Activated CD4-positive, alpha-beta T cell treated with anti-CD3 and anti-CD28 coated beads, Interleukin-2, amount 50 U/mL, for 16 hours (primary cell): ENCODE measurements at places on chromosomes 16 and 17.

DNA sequence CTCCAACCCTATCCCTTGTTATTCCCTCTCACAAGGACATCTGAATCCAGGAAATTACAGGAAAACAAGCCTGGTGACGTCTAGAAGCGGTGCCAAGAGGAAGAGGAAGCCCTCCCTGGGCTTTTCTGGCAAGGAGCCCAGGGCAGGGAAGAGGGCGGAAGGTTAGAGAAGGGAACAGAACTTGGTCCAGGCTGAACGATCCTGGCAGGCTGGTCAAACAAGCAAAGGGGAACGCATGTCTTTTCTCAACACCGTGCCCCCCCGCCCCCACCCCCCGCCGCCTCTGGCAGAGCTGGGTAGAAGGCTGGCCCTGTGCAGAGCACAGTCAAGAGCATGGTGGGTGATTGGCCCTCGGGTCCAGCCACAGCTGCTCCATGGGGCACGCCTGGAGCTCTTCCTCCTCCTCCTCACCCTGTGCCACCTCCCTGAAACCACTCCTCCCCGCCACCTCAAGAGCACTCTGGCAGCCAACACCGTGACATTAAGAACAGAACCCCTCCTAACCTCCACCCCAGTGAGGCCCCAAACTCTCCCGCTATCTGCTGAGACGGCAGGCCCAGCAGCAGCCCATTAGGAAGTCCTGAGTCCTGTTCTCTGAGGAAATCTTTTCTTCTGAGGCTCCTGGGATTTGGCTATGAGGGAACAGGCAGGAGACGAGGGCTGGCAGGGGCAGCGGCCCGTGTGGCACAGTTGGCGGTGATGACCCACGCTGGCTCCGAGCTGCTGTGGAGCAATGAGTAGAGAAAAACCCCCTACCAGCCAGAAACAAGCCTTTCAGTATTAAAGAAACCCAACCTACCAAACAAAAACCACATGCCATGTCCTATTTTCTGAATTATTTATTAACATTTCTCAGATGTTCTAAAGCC is 7.3 kb downstream of the C16orf86 start:
- no peak for DNase-seq

GRCh38 chr16:78647019-78647418 is 547.6 kb downstream of the WWOX start:
- no peak for DNase-seq

GRCh38 chr17:58403311-58403710 is 14.0 kb downstream of the RNF43 start:
- no peak for DNase-seq

DNA sequence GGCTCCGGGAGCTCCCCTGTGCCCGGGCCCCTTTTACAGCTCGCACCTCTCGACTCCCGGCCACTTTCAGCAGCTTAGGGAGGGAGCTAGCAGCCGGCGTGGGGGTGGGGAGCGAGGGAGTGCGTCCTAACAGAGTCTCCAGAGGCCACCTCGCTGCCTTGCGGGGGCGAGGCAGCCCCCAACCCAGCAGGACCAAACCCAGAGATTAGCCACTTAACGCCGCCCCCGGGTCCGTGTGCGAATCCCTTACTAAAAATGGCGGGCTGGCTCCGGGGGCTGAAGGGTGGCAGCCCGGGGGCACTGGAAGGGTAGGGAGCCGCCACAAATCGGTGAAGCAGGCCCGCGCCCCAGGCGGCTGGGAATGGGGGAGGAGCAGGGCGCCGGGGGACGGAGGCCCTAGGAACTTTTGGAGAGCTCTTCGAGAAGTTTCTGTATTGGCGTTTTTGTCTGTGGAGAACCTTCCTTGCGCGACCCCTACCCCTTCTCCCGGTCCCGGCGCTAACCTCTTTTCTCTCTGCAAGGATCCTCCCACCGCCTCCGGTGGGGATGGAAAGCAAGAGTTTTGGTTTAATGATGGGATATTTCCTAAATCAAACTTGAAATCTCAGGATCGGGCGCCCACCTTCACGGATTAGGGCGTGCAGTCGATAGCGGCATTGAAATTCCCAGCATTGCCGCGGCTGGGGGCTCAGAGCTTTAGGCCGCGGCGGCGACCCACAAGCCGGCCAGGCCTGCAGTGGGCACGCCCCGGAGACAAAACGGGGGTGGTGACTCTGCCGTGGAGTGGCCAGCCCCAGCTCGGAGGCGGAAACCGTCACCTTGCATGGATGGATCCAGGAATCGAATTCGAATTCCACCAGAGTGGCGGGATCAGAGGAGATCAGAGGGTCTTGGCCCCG is 793 bp upstream of the IRX3 start:
- DNase-seq: no peak

- no peak for DNase-seq
Measured at GRCh38 chr16:51166541-51166940, 15.5 kb upstream of the SALL1 start.

DNA sequence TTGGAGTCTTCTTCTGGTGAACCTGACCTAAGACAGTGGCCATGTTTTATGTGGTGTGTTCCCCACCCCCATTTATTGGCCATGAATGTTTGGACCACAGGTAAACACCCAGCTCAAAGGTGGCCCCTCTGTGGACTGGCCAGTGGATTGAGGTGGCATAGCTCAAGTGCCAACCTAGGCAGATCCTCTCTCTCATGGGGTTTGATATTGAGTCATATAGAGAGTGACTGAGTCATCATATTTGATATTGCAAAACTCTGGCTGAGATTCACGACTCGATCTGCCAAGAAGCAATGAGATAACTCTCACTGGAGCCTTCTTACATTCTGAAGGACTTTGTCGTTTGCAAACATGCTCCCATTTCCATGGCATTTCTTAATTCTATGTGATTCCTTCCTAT is 10.5 kb upstream of the TEKT3 start:
- peak; percentile 18 for DNase-seq

- no peak for DNase-seq
Measured at GRCh38 chr16:56911771-56912571, 20.0 kb upstream of the HERPUD1 start.

DNA sequence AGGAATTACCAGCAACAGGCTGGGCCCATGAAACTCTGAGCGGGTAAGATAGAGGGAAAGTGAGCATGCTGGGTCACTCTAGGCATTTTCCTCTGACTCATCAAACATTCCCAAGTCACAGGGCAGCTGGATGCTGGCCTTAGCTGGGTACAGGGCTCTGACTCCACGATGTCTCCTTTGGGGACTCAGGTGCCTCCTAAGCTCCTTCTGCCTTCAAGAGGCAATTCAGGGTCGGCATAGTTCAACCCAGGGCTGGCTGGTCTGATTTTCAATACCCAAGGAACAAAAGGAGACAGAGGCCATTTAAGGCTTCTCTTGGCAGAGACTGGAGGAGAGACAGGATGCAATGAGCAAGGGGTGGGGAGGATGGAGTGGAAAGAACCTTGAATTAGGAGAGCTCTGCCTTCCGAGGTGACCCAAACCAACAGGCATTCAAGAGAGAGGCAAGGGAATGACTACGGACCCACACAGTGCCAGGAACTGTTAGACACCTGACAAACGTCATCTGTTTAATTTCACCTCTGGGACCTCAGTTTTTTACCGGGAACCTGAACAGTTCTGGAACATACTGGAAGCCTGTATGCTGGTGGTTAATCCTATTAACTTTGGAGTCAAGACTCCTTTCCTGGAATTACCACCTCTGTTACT is 910 bp downstream of the WBP2 start:
- no peak for DNase-seq

DNA sequence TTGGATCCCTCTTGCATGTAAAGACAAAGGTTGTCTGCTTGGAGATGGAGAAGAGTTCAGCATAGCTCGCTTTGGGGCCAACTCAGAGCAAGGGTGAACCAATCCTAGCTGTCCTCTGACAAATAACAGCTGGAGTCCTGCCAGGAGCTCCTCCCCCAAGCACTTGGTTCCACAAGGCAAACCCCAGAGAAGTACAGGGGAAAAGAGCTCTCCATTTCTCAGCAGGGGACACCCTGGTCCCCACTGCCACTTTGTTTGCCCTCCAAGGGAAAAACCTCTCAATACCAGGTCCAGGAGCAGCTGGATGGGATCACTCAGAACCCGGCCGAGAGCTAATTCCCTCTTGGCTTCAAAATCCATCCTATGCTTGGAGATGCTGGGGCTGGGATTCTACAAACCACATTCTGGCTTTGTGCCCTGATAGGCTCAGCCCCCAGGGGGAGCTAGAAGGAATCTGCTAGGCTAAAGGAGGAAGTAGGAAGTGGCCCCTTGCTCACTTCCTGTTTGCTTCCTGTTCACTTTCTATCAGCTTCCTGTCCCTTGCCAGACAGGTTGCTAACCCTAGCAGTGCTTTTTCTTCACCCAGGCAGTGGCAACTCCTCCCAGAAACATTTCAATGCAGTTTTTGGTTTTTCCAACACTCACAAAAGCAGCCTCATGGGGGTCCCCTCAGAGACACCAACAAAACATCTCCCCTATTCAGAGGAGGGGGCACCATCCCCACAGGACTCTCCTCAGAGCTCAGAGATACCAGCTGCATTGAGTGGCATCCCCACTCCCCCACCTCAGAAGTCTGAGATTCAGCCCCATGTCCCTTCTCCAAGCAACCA is 30.7 kb downstream of the CDRT4 start:
- DNase-seq: peak; percentile 52

DNA sequence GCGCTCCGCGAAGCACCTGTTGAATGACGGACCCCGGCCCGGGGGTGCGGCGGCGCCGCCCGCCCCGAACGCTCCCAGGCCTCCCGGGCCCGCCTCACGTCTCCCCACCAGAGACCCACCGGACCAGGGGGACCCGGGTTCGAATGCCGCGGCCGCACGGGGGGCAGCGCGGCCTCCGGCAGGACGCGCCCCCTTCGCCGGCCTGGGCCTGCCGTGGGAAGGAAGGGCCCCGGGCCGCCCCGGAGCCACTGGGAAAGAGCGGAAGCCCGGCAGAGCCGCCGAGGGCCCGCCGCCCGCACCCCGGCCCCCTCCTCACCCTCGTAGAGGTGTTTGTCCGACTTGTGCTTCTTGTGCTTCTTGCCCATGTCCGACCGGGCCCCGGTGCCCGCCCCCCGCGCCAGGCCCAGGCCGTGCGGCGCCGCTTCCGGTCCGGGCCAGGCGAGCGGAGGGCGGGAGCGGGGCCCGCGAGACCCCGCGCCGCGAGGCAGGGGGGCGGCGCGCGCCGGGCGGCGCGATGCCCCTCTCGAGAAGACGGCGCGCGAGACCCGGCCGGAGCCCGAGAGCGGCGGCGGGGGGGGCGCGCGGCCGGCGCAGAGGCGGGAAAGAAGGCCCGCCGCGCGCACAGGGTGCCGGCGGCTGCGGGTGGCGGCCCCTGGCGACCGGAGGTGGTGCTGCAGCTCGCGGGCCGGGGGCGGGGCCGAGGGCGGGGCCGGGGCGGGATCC is at the start of gene BRD7:
Gene BRD7, minus strand, starts transcription at position 579 of the 723 bp plus-strand sequence. Its CDS starts 214 bp downstream, at position 365.
- DNase-seq: peak; percentile 63

DNA sequence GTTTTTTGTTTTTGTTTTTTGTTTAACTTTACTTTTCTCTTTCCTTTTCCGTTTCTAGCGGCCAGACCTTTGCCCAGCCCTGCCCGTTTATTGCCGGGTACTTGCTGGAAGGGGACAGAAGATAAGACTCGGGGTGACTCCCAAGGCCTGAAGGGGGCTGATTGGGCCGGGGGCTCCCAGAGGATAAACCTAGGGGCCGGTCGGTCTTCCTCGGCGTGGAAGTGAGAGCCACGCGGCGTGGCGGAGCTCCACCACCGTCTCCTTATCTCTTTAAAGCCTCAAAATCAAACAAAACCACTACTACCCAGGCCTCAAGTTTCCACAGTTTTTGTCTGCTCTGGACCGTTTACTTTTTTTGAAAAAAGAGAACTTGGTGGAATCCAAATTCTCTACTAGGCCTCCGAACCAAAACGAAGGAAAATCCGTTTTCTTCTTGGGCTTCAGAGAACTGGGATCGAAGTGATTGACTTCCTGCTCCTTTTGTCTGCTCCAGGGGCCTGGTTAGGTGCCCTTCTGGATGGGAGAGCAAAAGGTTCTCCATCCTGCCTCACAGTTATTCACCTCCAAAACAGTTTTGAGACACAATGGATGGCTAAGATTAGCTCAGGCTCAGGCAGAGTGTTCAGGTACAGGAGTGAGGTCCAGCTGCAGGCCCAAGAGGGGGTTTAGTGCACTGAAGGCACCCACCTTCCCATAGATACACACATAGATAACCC is 8.5 kb upstream of the HOXB9 start:
- no peak for DNase-seq

GRCh38 chr16:52861614-52862022 is 191.1 kb downstream of the CHD9NB start:
- no peak for DNase-seq

DNA sequence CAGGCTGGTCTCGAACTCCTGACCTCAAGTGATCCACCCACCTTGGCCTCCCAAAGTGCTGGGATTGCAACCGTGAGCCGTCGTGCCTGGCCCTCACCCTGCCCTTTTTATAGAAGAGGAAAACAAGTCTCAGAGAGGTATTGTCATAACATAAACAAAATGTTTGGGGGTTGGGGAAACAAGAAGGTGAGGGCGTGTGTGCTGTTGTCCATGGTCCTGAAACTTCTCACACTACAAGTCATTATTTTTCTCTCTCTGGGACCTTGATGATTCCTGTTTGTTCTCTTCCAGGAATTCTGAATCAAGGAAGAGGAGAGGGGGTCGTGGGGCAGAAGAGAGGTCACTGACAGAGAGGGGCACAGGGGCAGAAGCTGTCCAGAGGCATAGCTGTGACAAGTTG is 160.2 kb upstream of the LHX1 start:
- DNase-seq: no peak
